ENCODE measurements at places on chromosomes 5 and 9.

GRCh38 chr9:22307013-22307711 lies 139.5 kb upstream of the DMRTA1 start:
- DNase-seq = no peak

GRCh38 chr5:133610489-133611356 lies 1.6 kb downstream of the FSTL4 start:
- DNase-seq = peak; percentile 37

DNA sequence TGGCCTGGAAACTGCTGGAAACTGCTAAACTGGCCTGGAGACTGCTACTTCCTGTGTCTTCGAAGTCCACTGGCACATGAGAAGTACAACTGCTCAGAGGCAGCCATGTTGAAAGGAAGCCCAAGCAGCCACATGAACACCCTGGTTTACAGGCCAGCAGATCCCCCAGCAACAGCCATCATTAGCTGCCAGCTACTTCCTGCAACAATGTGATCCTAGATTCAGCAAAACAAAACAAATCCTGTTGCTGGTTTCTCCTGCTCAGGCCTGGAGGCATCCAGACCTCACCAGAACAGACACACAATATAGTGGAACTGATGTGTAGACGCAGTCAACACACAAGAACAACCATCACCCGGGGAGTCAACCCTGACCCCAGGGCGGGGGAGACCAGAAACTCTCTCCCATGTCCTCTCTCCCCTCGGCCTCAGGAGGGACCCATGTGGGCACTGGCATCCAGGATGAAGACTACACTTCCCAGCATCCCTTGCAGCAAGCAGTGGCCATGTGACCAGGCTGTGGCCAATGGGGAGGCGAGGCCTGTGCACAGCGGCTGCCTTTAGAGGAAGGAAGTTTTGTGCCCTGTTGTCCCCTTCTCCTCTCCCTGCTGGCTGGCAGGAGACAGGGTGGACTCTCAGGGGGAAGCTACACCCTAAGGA lies 9.2 kb upstream of the LCN15 start:
- DNase-seq = no peak

DNA sequence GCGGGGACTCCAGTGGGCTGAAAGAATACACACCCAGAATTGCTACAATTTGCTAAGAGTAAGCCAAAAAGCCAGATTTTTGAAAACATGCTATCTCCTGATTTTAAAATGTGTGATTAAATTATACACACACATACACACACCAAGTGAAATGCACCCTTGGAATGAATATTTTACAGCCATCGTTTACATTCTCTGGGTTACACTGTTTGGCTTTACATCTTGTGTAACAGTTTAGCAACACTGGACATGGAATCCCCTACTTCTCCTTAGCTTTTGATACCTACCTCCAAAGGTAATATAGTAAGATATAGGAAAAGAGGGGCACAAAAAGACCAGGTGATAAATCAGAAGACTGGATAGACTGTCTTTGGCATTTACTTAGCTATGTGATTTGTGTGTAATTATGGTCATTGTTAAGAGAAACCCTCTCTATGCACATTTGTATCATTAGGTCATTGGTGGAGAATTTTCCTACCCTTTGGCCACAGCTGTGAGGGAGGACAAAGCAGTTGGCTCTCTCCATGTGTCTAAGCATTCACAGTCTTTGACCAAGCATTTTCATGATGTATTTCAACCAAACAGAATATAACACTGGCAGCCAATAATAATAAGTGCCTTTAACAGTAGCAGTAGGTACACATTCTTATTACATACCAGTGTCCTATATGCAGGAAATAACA lies 7.6 kb downstream of the SVEP1 start:
- no peak for DNase-seq

DNA sequence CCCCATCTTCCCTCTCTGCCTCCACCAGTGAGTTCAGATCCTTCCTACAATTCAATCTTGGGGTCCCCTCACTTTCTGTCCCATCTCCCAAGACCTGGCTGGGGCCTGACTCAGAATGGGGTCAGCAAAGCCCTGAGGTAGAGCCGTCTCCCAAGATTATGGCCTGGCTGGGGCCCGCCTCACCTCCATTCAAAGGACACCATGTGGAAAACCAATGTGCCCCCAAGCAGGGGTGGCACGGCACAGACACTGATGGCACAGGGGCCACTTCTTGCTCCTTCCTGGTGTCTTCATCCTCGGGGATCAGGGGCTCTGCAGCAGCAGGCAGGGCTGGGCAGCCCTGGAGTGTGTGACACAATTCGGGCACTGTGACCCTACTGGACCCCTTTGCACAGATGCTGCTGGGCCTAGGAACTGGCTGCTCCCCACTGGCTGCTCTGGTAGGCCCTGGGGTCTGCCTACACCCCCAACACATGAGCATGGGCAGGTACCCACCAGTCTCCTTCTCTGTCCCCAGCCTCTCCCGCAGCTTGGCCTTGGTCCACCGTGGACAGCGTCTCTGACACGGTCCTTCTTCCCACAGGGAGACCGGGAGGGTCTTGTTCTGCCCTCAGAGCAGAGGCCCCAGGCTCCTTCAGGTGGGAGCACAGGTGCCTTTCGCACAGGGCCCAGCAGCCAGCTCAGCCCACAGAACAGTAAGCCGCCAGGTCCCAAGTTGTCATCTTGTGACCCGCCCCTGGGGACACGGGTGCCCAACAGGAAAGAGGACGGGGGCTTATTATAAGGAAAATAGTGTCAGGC lies 89.5 kb downstream of the ADAMTS2 start:
- no peak for DNase-seq

GRCh38 chr9:125919565-125919964 lies 172.4 kb downstream of the PBX3 start:
- no peak for DNase-seq

GRCh38 chr9:120066315-120066714 lies 513.7 kb downstream of the CDK5RAP2 start:
- DNase-seq = no peak

GRCh38 chr5:180938294-180938693 lies 39.3 kb downstream of the BTNL8 start:
- DNase-seq = no peak

DNA sequence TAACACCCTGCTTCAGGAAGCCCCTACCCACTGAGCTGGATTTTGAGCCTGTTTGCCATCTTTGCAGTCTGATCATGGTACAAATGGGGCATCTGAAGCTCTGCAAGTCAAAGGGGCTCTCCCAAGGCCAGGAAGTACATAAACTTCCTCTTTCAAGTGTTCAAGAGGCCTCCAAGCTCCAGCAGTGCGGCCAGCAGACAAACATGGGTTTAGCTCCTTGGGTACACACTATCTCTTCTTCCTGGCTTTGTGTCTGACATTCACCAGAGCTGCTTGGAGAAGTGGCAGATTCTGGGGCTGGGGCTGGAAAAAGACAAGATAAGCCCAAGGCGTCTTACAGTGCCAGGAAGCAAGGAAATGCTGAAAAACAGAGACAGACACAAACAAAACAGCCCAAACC lies 34.1 kb downstream of the LAMC3 start:
- DNase-seq = no peak

DNA sequence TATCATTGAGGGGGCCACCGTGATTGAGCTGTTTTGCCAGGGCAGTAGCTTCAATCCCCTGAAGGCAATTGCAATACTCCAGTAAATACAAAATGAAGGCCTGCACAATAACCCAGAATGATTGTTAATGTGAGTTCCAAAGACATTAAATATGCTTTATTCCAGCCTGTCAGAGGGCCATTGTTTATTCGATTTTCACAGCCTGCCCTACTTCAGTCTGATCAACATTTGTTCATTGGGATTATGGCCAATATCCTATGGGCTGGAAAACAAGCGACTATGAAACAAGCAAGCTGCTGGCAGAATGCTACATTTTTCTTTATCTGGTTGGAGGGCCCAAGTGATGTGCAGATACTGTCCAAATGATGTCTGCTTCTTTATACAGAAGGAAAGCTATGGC lies 543.1 kb downstream of the TLE1 start:
- no peak for DNase-seq

- DNase-seq = no peak
Measured at GRCh38 chr5:10592601-10593000, 28.7 kb downstream of the ANKRD33B start.

GRCh38 chr5:154352960-154353548 lies 92.7 kb upstream of the SAP30L start:
- no peak for DNase-seq

DNA sequence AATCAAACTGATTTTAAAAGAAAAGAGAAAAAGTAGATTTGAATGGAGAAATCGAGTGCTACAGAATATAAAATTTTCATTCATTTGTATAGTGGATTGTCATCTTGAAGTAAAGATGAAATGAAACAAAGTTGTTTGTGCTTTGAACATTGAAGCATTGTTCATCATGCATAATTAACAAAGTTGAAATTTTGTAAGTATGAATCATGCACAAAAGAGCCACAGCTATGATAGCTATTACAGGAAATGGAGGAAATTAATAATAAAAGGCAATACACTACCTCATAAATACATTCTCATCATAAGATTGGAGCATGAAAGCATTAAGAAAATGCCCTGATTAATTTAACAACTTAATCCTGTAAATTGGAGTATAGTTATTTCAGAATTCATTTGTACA lies 153.4 kb upstream of the TLX3 start:
- DNase-seq = no peak

GRCh38 chr9:8736805-8737204 lies 937.2 kb upstream of the DMAC1 start:
- DNase-seq = no peak

DNA sequence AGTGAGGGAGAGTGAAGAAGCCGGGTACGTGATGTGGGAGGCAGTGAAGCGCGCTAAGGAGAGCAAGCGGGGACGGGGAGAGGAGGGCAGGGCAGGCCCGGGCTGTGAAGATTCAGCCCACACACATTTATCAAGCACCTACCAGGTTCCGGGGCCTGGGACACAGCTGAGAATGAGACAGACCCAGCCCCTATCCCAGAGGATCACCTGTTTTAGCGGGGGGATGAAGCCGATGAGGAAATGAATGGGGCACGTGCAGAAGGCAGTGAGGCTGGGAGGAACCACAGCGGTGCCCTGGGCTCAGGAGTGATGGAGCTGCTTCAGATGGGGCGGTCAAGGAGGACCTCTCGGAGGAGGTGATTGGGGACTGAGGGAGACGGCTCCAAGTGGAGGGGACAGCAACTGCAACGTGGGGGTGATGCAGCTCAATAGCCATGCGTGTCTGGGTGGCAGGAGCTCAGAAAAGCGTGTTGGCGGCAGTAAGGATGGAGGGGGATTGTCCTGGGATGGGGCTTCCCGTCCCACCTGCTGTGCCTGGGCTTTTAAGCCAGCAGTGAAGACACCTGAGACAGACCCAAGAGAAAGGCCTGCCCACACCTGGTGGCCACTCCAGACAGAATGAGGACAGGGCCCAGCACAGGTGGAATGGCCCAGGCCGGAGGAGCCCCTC lies 77.5 kb upstream of the UNC5A start:
- no peak for DNase-seq

GRCh38 chr5:103333376-103333775 lies 74.8 kb downstream of the MACIR start:
- DNase-seq = no peak

DNA sequence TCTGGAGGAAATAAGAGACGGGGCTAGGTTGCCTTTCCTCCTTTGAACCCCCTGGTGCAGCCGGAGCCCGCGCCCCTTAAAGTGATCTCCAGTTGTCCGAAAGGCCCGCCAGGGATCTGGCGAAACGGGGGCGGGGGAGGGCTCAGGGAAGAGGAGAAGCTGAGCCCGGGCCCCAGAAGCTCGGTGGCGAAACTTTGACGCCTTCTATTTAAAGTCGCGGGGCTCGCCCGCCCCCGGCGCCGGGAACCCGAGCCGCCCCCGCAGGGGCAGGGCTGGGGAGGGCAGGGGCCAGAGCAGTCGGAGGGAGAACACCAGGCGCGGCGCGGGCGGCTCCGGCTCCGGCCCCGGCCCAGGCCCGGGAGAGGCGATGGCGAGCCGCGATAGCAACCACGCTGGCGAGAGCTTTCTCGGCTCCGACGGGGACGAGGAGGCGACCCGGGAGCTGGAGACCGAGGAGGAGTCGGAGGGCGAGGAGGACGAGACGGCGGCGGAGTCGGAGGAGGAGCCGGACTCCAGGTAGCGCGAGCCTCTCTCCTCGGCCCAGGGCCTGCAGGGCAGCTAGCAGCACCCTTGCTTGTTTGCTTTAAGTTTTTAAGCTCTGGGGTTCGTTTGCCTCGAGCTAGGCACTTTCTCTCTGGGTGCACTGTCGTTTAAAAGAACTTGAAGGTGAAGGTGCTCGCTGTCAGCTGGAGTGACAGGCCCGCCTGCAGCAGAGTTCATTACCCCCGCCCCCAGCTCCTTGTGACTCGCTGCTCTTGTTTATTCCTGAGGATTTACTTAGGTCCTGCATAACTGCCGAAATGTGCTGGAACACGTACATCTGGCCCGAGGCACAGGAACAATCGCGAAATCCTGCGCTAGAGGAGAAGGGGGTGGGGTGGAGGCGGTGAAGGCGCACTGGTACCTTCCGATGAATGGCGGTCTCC lies at the start of gene CMYA5:
Gene CMYA5 (plus strand): TSS at position 296 of the 926 bp plus-strand sequence. CDS start 72 bp downstream, at position 368.
- DNase-seq = no peak

GRCh38 chr9:95431286-95431685 lies 85.5 kb downstream of the PTCH1 start:
- no peak for DNase-seq

GRCh38 chr9:107018861-107019545 lies 156.0 kb downstream of the ZNF462 start:
- no peak for DNase-seq

- no peak for DNase-seq
Measured at GRCh38 chr5:14438195-14438606, 143.4 kb upstream of the OTULINL start.

- DNase-seq = no peak
Measured at GRCh38 chr9:92978345-92978875, 31.1 kb downstream of the FGD3 start.

DNA sequence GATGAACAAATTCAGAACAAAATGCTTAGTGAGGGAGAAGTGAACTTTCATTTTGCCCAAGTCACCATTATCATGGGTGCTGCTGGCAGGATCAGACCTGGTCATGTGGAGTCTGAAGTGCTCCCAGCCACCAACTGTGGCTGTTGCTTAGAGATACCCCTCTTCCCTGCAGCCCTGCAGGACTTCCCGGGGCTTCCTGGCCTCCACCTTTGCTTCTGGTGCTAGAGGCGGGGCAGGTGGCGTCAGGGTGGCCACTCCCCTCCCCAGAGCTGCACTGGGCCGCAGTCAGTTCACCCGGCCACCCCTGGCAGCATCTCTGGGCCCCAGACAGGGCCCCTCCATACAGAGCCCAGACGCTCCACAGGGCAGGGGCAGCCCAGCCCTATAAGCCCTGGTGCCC lies 30.0 kb upstream of the SLC12A7 start:
- no peak for DNase-seq

- no peak for DNase-seq
Measured at GRCh38 chr9:16154521-16155078, 601.8 kb downstream of the CCDC171 start.

GRCh38 chr5:139757727-139758509 lies 37.7 kb upstream of the PSD2 start:
- no peak for DNase-seq

DNA sequence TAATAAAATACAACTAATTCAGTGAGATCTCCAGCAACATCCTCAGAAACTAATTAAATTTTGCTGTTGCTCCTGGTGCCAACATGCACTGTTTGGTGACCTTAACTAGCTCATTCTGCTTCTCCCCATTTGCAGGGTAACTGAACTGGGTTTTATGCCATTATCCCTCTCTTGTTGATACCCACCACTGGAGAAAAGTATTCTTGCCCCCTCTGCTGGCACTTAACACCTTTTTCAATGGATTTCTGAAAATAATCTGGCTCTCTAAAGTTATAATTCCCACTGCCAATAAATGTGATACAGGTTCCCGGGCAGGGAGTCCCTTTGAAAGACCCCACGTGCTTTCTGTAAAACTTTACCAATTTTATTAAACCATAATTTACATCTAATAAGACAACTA lies 394.3 kb downstream of the OSTF1 start:
- DNase-seq = no peak
